Ovary (tissue), 10 donors: ENCODE measurements at places on chromosomes 2 and 18.

DNA sequence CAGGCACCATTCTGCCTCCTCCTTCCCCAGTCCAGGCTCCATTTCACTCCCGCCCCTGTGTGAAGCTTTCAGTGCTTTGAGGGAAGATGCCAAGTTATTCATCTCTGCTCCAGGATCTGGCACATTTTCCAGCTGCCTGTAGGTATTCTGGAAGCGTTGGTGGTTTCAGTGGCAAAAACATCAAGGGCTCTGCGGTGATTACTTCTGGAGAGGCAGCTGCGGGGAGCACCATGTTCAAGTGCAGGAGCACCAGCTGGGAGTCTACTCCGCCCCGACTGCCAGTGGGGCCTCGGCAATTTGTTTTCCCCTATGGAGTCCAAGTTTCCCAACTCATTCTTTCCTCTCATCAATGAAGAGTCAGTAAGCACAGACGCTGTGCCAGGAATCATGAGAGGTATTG is 211.7 kb downstream of the CLIP4 start:
- no peak for DNase-seq
- H3K4me3 ChIP-seq = no peak overlapping the region
- H3K4me1 ChIP-seq = no peaks in the 10 kb centered on the region
- H3K27me3 ChIP-seq = no peaks in the 10 kb centered on the region

GRCh38 chr2:163734401-163734800 is 1.4 kb downstream of the FIGN start:
- H3K27me3 ChIP-seq = no peaks in the 10 kb centered on the region
- peak overlapping the region; percentile 62 for H3K4me3 ChIP-seq
- no peak overlapping the region for H3K27ac ChIP-seq
- H3K4me1 ChIP-seq = no peaks in the 10 kb centered on the region

GRCh38 chr2:7748717-7749415 is 831.7 kb downstream of the RNF144A start:
- H3K27me3 ChIP-seq = no peaks in the 10 kb centered on the region
- H3K36me3 ChIP-seq = no peaks in the 10 kb centered on the region
- H3K4me3 ChIP-seq = no peak overlapping the region
- no peaks in the 10 kb centered on the region for H3K4me1 ChIP-seq

DNA sequence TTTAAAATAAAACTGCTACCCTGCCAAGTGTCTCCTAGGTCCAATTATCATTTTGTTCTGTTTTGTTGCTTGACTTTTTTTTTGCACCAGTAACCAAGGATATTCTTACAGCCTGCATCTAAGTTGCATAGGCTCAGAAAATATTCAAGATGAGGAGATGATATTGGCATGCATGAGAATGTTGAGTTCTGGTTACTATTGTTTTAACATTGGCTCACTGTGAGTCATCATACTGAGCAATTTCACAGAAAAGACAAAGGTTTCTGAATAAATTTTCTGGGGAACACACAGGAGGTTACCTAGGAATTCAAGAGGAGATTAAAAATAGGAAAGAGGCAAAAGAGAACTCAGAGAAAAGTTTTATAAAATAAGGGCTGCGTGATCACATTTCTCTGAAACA is 84.8 kb upstream of the POU3F3 start:
- H3K27ac ChIP-seq = no peak overlapping the region
- H3K36me3 ChIP-seq = no peaks in the 10 kb centered on the region
- no peak for DNase-seq
- H3K4me1 ChIP-seq = no peaks in the 10 kb centered on the region

- H3K4me1 ChIP-seq = peaks cover 4% of the 10 kb centered on the region
- H3K4me3 ChIP-seq = no peak overlapping the region
- H3K36me3 ChIP-seq = no peaks in the 10 kb centered on the region
- H3K27ac ChIP-seq = peak overlapping the region; percentile 33
Measured at GRCh38 chr2:172926785-172927640, 148.6 kb upstream of the MAP3K20 start.

DNA sequence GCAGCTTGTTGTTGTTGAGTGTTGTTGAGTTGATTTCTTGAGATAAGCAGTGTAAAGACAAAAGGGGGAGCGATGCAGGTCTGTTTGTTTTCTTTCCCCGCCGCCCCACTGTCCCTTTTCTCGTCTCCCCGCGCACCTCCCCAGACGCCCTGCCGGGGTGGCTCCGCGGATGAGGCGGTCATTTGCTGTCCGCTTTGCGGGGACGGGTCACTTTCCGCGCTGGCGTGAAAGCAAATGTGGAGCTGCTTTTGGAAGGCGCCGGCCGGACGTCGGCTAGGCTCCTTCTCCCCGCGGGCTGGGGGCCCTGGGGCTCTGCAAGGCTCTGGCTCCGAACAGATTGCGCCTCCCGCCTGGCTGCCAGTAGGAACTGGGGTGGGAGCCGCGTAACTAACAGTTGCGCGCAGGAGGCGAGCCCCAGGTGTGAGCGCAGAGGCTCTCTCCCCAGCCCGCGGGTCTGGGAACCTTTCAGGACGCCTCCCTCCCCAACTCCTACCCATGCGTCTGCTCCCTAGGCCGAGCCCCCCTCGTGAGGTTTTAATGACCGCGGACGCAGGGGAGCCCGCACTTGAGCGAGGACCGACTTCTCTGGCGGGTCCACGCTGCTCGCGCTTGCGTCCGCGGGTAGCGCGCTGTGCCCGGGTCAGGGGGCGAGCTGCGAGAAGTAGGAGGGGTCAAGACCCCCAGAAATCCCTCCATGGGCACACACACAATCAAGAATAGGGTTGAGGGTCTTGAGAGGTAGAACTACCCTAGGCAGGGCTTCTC is 146.6 kb downstream of the MEIS1 start:
- H3K4me1 ChIP-seq = peaks cover 3% of the 10 kb centered on the region
- peak; percentile 68 for DNase-seq
- peak overlapping the region; percentile 50 for H3K4me3 ChIP-seq
- no peaks in the 10 kb centered on the region for H3K27me3 ChIP-seq
- H3K36me3 ChIP-seq = no peaks in the 10 kb centered on the region

GRCh38 chr2:63055226-63056106 is 4.8 kb downstream of the OTX1 start:
- H3K27ac ChIP-seq = no peak overlapping the region
- H3K27me3 ChIP-seq = peaks cover 5% of the 10 kb centered on the region
- DNase-seq = peak; percentile 35
- H3K4me1 ChIP-seq = peaks cover 13% of the 10 kb centered on the region
- H3K36me3 ChIP-seq = no peaks in the 10 kb centered on the region
- H3K4me3 ChIP-seq = no peak overlapping the region
